ENCODE measurements at places on chromosomes 5 and 9.

GRCh38 chr5:134844252-134844651 lies 1.5 kb upstream of the C5orf24 start:
- DNase-seq = no peak

- DNase-seq = no peak
These were observed 309.2 kb upstream of the IRX4 start for GRCh38 chr5:2191972-2192371.

GRCh38 chr5:157555037-157555640 lies 20.4 kb downstream of the ADAM19 start:
- DNase-seq = no peak

GRCh38 chr5:75364571-75365280 lies 27.7 kb downstream of the HMGCR start:
- DNase-seq = no peak

DNA sequence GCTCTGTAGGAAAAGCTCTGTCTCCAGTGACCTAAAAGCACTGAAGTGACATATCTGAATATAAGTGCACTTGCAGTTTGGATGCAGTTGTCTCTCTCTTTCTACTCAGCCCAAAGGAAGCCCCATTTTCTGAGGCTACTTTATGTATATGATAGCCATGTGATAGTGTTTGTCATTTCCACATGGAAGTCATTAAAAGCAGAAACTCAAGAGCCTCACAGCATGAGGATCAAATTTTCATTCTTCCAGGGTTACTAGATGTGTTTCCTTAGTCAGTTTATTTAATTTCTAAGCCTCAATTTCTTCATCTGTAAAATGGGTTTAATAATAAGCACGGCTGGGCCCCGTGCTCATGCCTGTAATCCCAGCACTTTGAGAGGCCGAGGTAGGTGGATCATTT lies 36.7 kb downstream of the RNF44 start:
- no peak for DNase-seq

- no peak for DNase-seq
These were observed 71.5 kb upstream of the RPS23 start for GRCh38 chr5:82349652-82350051.

DNA sequence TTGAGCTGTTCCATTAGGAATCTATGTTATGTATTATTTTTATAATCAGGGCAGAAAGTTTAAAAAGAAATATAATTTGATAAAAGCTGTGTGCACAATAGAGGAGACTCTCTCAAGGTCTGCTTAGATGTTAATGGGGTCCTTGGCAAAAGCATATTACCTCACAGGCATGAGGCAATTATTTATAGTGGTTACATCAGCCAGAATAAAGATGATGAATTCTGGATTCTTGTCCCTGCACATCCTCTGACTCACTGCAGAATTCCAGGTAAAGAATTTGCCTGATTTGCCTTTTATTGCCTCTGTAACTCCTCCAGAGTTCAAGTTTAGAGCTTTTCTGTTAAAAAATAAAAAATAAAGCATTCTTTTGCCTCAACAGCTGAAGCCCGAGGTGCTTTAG lies 253.6 kb downstream of the MAST4 start:
- DNase-seq = no peak

DNA sequence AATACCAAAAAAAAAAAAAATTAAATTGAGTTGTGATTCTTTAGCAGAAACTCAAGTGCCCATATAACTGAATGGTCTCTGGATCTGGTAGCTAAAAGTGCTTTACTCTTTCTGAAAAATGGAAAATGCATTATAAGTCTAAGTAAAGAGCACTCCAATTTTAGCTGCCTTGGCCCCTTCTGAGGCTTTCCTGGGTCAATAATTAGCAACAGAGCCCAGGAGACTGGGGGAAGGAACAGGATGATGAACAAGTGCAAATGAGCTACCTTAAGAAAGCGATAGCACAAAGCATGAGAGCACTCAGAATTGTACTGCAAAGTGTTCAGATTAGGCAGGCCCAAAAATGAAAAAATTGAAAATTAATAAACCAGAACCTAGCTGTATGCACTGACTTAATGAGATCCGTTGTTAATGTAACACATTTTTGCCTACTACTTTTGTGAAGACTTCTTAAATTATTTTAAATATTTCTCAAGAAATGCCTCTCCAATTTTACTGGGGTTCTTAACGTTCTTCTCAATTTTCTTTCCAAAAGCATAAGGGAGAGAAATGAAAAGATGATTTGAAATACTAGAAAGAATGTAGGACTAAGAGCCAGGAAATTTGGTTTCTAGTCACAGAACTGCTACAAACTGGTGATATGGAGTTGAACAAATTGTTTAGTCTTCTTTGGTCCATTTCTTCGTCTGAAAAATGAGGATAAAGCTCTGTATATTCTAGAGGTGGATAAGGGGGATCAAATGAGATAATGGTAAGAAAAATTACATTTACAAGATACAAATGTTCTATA lies 566.1 kb downstream of the PDE4D start:
- no peak for DNase-seq

GRCh38 chr5:132023258-132024116 lies 12.0 kb upstream of the ACSL6 start:
- no peak for DNase-seq

DNA sequence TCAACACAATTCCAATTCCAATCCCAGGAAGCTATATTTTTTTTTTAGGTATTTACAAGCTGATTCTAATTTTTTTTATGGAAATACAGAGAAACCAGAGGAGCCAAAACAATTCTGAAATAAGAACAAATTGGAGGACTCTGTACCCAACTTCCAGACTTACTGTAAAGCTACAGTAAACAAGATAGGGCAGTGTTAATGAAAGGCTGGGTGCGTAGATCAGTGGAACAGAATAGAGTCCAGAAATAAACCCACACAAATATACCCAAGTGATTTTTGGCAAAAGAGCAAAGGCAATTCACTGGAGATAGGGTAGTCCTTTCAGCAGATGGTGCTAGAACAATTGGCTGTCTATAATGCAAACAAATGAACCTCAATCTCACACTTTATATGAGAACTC lies 50.6 kb downstream of the WHRN start:
- DNase-seq = no peak

DNA sequence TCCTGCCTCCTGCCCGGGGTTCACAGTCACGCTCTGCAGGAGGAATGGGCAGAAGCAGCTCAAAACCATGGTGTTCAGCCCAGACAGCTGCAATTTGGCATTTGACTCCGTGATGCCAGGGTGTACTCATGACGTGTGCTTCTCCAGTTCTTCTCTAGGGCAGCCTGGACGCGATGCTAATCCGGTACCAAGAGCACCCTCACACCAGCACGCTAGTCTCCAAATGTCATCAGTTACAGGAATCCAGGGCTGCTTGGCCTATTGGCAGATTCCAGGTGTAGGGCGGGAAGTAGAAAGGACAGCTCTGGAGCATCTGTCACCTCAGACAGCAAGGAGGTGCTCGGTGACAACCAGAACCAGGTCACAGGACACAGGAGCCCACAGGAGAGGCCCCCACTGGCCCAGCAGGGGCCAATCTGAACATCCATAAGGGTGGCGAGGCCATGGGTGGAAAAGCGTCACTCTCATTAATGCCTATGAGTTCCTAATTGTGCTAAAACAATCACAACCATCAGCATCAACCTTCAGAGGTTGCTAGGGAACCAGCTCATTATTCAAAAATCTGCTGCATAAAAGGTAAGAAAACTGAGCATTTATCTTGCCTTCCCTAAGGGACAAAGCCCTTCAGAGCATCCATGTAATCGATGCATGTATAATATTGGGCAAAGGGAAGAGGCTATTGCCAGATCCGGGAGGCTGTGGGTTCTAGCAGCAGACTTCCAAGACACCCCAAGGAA lies 241.9 kb upstream of the IRX4 start:
- no peak for DNase-seq

- no peak for DNase-seq
These were observed 28.4 kb downstream of the ZFP62 start for GRCh38 chr5:180832638-180833068.

DNA sequence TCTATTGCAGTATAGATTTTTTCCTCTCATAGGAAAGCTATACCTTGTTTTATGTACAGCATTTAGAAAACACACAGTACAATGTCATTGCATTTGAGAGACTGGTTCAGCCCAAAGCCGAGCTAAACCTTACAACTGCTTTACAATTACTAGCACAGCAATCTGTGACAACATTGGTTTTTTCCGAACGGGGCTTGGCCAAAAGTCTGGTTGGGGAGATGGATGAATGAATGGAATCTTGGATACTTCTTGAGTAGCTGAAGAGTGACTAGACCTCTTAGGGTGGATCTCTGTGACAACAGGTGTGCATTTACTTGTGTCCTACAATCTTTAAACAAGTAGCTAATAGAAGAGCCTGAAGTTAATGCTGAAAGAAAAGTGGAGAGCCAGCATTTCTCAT lies 1.2 kb downstream of the SGCD start:
- no peak for DNase-seq

- no peak for DNase-seq
These were observed 88.7 kb upstream of the PIK3R1 start for GRCh38 chr5:68126886-68127285.
